ENCODE measurements at places on chromosomes 12 and 14.

DNA sequence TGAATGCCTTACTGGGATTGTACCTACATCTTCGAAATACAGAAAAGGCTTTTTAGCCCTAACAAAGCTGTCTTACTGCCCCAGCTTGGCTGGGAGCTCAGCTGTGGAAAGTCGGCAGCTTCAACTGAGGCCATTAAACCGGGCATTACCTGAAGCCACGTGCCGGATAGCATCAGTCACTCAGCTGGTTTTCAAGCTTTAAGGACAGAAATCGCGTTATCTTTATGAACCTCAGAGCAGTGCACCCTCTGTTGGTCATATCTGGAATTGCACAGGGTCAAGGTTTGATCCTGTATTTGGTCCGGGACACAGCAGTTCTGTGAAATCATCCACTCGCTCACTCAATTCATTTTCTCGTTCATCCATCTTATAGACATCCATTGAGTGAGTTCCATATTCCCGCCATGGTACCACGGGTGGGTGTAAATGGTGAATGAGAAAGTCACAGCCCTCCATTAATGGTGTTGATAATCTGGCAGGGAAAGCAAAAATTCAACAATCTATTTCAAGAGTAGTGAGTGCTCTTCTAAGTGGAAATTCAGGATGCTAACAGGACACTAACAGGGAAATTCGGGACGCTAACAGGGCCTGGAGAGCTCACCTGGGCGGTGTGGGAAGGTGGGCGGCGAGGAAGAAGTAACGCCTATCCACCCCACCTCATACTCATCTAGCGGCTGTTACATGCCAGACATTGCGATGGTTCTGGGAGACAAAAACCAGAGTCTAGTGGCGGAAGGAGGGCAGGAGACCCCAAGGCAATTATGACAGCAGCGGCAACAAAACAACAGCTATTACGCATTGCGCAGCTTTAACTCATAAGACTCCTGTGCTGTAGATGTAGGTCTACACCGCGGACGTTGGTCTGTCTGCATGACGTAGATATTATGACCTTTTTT lies 60.6 kb upstream of the TCL1A start:
- DNase-seq: peak; percentile 81

DNA sequence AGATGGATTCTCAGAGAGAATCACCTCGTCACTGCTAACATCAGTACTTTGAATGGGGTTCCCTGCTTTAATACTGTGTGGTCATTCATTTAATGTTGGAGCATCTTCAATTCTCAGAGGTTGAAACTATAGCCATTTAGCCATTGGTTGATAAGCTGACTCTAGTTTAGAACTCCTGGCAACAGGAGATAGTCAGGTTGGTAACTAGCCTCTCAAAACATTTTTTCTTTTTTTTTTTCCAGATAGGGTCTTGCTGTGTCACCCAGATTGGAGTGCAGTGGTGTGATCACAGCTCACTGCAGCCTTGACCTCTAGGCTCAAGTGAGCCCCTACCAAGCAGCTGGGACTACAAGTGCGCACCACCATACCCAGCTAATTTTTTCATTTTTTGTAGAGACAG lies 3.5 kb upstream of the NCKAP5L start:
- DNase-seq: no peak

DNA sequence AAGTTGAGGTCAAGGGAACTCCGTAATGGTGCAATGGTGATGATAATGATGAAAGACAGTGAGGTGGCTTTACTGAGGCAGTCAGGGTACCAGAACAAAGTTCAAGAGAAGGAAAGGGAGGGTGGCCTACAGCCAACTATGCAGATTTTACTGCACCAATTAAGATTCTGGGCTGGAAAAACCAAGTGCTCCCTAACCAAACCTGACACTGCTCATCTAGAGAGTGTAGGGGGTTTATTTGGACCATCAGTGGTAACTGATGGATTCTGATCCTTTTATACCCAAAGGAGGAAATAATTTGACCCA lies 387 bp downstream of the LRRC9 start:
- DNase-seq: no peak

DNA sequence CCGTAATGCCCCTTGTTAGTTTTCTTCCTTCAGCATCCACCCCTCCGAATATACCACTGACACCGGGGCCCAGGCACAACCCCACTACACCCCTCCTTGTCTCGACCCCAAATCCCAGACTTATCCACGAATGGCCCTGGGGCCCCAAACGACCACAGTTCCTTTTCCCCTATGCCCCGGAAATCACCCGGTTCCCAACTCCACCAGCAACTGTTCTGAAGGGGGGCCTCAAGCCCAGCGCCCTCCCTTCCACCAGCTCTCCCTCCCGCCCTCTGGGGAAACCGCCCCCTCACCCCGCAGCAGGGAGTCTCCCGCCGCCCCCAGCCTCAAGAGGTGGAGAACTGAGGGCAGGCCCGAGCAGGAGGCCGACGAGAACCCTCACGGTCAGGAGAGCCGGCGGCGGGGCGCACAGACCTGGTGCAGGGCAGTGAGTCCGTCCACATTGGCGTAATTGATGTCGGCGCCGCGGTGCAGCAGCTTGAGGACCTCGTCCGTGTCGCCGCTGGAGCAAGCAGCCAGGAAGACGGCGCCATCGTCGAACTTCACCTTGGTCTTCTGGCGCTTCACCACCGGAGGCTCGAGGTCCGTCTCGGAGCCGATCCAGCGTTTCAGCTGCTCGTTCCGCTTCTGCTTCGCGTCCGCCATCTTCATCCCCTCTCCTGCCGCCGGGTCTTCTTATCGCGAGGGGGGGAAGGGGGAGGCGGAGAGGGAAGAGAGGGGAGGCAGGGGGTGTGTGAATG lies 446 bp downstream of the PPP1R12A start:
- peak; percentile 35 for DNase-seq

DNA sequence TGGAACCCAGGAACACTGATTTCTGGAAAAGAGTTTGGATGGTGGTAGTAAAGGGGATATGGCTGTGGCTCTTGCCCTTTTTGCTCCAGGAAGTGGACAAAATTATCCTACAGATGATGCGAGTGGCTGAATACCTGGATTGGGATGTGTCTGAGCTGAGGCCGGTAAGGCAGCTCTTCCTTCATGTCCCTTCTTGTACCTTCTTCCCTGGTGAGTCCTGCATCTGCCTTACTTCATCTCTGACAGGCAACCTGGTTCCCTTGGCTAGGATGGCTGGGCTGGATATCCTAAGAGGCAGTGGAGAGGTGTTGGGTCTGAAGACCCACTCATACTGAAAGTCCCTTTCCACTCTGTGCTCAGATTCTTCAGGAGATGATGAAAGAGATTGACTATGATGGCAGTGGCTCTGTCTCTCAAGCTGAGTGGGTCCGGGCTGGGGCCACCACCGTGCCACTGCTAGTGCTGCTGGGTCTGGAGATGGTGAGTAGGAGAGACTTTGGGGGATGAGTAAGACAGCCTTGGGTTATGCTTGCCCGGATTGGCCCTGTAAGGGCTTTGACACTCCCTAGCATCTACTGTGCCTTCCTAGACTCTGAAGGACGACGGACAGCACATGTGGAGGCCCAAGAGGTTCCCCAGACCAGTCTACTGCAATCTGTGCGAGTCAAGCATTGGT lies 8.0 kb downstream of the DGKA start:
- DNase-seq: no peak

DNA sequence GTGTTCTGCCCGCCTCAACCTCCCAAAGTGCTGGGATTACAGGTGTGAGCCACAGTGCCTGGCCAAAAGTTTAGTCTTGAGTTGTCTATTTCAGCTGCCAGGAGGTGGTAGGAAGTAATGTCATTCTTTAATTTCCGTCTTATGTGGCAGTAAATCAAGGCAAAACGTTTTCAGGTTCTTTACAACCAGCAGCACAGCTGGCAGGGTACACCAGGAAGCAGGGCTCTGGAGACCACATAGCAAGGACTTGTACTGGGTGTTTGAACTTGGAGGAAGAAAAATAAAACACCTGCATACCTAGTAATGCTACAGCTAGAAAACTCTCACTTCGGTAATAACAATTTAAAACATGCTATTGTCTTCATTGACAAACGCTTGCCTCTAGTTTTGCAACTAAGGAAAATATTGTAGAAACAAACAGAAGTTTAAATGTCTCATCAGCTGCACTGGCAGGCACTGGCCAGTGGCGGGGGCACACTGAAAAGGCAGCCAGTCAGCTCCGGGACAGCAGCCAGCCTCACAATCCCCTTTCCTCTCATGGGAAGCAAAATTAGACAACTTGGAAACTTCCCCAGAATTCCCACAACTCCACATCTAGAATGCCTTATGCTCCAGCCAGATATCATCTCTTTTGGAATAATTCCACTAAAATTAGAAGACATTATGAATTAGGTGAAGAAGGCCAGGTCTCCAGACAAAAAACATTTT lies 72.2 kb downstream of the CLIP1 start:
- no peak for DNase-seq

- DNase-seq: no peak
These were observed 90.7 kb downstream of the RERG start for GRCh38 chr12:15130541-15130940.

DNA sequence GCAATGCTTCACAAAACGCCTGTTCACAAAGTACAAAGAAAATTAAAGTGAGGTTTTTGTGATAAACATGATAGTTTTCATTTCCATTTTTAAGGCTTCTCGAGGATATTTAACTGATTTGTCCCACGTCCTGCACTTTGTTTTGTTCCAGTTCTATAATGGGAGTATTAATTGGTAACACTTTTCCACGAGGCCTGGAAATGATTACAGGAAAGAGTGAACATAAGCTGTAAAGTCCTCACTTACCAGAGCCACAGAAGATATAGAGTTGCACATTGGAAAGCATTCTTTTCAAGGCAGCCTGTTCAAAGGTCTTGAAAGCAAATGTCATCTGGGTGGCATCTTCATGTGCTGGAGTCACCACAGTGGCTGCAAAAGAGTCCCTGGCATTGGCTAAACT lies 1236.6 kb downstream of the BCL11B start:
- DNase-seq: no peak

GRCh38 chr14:56224229-56224628 lies 106.0 kb downstream of the PELI2 start:
- no peak for DNase-seq

DNA sequence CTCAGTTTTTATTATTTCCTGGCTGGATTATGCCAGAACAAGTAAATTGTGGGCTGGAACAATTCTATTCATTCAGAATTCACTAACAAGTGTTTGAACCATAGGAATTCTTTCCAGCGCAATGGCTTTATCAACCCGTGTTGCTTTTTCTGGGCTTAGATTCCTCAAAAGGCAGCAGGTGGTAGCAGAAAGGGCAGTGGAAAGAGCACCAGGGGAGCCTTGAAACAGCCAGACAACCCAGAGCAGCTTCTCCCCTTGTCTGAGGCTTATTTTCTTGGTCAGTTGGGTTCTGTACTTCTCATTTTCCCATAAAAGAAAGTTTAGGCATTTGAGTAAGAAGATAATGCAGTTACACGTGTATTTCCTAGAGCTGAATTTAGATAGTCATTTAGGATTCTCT lies 130.7 kb downstream of the OTOGL start:
- DNase-seq: no peak

- DNase-seq: no peak
These were observed 6.3 kb upstream of the MAP1LC3B2 start for GRCh38 chr12:116552773-116553373.

DNA sequence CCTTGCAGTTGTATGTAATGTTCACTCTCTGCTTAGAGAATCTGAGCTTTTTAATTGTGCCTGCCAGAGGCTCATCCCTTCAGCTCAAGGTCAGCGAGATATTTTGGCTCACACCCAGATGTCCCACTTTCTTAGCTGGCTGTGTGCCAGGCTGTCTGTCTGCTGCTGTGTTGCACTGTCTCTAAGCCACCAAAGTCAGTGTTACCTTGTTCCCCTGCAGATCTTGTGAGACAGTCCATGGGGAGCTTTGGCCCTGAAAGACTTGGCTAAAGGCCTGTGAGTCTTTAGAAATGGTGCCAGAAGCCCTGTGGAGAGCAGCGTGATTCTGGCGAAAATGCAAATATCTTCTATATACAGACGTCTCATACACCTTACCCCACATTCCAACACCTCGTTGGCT lies 293.7 kb downstream of the TTC6 start:
- DNase-seq: no peak

- no peak for DNase-seq
These were observed 173.2 kb upstream of the GRIP1 start for GRCh38 chr12:66852091-66852490.

DNA sequence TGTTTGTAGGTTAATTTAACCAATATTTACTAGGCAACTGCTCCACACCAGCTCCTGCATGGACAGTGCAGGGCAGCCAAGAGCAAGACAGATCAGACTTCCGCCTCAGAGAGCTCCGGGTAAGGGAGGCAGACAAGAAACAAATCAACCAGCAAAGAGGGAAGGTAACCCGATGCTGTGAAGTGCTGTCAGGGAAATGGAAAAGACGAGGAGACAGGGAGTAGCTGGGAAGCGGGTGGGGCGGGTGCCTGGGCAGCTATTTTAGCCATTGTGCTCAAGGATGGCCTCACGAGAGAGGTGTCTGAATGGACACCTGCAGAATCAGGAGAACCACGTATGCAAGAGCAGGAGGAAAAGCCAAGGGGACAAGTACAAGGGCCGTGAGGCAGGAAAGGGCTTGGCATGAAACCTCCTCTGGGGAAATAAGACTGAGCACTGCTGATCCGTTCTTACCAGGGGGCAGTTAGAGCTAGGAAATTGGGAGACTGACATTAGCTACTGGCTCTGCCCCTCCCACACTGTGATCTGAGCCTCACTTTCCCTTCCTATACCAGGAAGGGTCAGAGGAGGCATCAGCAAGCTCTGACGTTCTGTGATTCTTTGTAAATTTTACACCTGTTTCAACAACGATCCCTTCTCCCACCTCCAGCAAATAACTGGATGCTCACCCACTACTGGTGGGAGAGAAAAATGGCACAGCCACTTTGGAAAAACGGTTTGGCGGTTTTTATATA lies 6.5 kb upstream of the TMEM119 start:
- DNase-seq: no peak

DNA sequence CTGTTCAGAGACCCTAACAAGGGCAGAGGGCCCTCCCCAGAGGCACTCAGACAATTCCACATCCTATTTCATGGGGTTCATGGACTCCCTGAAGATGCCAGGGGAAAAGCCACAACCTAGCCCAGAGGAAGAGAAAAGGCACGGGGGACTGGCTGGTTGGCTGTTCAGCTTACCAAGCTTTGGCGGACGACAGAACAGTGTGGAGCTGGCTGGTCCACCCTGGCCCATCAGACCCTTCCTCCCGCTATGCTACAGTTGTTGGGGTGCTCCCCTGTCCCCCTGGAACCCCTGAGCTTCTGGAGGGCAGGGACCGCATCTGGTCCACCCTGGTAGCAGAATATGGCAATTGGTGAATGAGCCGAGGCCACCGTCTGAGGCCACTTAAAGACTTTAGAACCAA lies 6.3 kb downstream of the TESC start:
- DNase-seq: no peak

DNA sequence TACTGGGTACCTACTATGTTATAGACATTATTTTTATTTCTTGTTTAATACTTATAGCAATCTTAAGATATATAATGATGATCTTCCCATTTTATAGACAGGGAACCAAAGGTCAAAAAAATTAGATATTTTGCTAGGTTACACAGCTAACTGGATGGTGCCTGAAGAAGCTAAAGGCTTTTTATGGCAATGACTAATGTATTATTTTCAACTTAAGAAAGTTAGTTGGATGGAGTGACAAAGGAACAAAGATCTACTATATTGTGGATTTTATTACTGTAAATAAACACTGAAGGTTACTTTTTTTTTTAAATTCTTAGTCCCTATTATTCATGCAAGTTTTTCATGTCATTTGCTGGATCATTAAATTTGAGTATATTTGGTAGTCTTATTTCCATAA lies 227.9 kb downstream of the GPHN start:
- no peak for DNase-seq

- DNase-seq: no peak
These were observed 179.9 kb downstream of the ADCK1 start for GRCh38 chr14:77979666-77980351.

GRCh38 chr12:97912943-97913342 lies 450.3 kb downstream of the RMST start:
- no peak for DNase-seq

Data from GM13976 (cell line).